Astrocyte of the spinal cord (primary cell): ENCODE measurements at places on chromosomes 11 and 22.

GRCh38 chr11:120124355-120124754, 13.6 kb downstream of the TRIM29 start:
- DNase-seq, result no peak

DNA sequence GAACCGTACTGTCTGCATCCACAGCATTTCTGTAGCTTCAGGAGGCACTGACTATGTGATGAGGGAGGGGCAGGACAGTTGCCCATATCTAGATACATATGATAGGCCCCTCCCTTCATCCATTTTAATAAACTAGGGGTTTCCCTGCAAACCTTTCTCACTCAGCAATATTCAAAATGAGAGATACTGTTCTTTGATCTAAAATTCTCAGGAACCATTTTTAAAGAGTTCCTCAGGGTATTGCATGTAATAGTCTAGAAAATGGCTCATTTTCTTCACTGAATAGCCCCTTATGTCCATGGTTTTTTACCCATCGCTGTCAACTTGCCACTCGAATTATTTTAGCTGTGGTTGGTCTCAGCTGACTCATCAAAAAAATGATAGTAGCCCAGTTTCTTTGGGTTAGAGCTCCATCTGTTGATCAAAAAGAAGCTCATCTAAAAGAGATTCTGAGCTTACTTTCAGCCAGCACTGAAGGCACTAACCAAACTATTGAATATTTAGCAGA, 37.0 kb upstream of the DNAJB7 start:
- peak; percentile 72 for DNase-seq

DNA sequence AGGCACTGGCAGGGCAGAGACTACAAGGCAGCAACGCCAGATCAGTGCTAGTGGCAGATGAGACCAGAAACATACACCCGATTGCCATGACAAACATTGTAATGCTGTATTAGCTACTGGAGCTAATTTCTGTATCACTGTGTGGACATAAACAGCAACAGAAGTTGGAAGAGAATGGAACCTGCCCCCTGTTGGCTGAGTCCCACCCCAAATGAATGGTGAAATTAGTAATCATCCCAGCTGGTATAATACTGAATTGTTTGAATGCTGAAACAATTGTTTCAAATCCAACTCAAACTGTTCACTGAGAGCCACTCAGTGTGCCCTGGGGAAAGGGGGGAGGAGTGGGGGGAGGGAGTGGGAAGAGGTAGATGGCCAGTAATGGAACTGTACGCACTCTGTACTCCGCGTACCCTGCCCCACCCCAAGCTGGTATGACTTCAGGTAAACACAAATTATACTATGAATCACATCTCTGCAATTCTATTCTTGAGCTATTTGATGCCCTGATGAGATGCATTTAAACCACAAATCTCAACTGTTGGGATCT, 11.2 kb upstream of the BIRC3 start:
- DNase-seq, result no peak

DNA sequence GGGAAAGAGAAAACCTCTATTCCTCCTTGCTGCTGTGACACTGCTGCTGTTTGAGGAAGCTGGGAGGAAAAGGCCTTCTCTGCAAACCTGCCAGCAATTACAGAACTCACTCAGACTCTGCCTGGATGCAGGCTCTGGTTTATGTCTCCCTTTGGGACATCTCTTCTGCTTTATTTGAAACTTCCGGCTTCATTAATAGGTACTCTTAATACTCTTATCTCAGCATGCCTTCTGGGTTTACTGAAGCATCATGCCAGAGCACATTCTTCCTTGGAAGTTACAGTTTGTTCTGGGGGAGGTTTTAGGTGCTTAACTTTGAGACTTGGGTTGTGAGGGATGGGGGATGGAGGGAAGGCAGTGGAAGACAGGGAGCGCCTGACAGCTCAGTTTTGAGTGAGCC, 79.9 kb downstream of the NAV2 start:
- no peak for DNase-seq

DNA sequence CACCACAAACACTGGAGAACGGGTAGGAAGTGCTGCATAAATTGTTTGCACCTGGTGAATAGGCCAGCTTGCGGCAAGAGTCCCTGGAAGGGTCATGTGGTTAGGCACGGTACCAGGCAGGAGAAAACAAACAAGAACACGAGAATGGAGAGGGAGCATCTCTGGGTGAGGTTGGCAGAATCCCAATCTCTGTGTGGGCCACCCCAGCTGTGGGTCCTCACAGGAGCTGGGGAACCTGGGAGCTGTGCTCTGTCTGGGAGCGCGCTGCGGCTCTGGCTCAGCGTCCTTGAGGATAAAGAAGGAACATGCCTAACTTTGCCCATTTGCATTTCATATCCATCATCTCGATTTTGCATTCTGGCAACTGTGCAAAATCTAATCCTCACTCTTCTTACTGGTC, 46.1 kb upstream of the JAM3 start:
- DNase-seq, result no peak

DNA sequence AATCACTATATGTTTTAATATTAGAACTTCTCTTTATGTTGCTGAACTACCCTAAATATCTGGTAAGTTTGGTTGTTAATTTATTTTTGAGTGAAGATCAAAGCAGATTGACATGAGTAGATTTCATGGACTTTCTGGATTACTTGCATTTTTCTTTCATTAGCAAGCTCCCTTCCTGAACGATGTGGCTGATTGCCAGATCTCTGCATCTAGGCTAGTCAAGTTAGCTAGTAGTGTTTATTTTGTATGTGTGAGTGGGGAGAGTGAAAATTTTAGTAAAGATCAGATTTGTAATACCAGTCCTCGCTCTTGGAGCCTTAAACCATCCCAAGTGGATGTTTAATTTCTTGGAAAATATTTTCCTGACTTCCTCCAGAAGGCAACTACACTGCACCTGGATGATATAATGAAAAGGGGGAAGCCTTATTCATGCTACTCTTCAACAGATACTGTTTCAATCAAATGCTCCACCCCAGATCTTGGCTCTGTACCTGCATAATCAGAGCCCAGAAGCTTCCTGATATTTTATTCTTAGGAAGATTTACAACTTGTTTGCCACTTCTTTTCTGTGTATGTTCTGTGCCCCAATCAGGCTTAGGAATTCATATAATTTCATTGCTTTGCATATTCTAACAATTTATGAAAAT, 143.2 kb upstream of the GRIA4 start:
- peak; percentile 65 for DNase-seq

GRCh38 chr11:334264-334994, 13.8 kb upstream of the IFITM3 start:
- no peak for DNase-seq

- DNase-seq, result peak; percentile 72
Measured at GRCh38 chr22:31846161-31847115, 92.6 kb downstream of the DEPDC5 start.

- DNase-seq, result no peak
Measured at GRCh38 chr11:35822815-35823495, 120.9 kb upstream of the LDLRAD3 start.

DNA sequence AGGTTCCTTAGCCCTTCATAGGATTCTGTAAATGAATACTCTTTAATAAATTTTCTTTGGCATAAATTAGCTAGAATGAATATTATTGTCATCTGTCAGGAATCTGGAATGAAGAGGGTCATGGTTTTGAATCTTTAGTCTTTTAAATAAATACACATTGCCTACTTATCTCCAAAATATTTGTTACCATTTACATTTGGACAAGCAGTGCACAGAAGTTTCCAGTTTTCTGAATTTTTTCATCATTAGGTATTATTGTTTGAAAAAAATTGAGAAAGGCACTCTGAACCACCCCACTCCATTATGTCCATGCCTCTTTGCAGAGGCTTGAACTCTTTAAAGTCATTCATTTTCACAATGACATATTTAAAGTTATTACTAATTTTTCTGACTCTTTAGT, 549.0 kb upstream of the LUZP2 start:
- DNase-seq, result no peak
